ENCODE measurements at places on chromosomes 7 and 10.

GRCh38 chr7:3697472-3697871, 396.4 kb downstream of the SDK1 start:
- DNase-seq, result no peak

GRCh38 chr10:128400564-128400963, 274.3 kb upstream of the MKI67 start:
- no peak for DNase-seq

DNA sequence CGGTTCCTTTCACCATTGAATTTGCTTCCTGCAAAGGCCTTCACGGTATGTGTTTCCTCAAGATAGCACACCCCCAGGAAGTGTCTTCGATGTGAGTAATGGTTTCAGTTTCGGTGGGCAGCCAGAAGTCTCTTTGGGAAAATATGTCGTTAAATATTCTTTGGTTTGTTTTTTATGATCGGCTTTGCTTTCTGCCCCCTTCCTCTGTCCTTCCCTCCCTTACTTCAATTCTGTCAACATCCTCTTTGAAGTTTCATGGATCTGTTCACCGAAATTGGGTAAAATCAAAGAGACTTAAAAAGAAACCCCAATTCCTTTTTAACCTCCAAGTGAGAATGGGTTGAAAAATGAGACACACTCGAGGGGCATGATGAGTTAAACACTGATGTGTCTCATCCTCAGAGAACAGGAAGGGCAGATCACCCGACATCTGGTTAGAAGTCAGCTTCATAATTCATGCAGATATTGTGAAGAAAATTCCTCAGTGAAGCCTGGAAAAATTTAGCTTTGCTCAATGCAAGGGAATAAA, 170.8 kb upstream of the HABP2 start:
- no peak for DNase-seq

GRCh38 chr10:43808136-43808535, 159.5 kb upstream of the ZNF32 start:
- DNase-seq, result no peak

- DNase-seq, result no peak
These were observed 197.7 kb downstream of the AUTS2 start for GRCh38 chr7:69795932-69796331.

Measured in hematopoietic multipotent progenitor cell treated with erythropoietin and hydrocortisone succinate and interleukin-3 and kit ligand, for 15 days (in vitro differentiated cells).